ENCODE measurements at places on chromosomes 16 and 17.
A peak's percentile ranks its signal among the peaks of the same experiment; 100 is the strongest.

DNA sequence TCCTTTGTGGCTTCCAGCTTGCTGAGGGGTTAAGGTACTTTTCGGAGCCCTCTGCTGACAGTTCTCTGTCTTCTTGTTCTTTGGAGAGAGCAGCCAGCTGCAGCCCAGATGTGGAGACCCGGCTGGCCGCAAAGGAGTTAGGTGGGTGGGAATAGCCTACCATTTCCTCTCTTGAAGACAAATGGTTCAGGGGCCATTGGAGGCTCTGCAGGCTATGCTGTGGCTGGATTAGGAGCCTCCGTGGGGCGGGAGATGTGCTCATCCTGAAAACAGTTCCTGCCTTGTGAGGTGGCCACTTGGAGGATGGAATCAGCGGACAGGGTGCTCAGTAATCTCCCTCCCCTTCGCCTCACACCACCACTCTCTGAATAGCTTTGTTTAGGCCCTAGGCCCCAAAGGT is 30.3 kb downstream of the MEOX1 start:
- DNase-seq = no peak

DNA sequence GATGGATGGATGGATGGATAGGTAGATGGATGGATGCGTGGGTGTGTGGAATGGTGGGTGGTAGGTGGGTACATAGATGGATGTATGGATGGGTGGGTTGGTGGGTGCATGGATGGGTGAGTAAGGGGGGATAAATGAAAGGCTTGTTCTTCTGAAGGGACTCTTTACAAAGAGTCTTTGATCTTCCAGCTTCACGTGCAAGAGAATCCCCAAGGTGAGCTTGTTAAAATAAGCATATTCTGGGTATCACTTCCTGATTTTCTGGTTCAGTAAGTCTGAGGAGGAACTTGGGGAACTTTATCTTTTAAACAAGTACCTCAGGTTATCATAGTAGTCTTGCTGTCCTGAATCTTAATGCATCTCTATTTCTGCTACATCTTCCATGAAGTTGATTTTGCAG is 639.1 kb downstream of the MAF start:
- DNase-seq = no peak

GRCh38 chr17:2688351-2689342 is 22.9 kb downstream of the CLUH start:
- no peak for DNase-seq

GRCh38 chr17:39213852-39214251 is 11.9 kb downstream of the STAC2 start:
- DNase-seq = no peak

- no peak for DNase-seq
These were observed at the start of gene MT1G for GRCh38 chr16:56667581-56668571. TSS of gene MT1G (minus strand) at chr16:56668065. CDS start at chr16:56667993, 72 bp downstream.

DNA sequence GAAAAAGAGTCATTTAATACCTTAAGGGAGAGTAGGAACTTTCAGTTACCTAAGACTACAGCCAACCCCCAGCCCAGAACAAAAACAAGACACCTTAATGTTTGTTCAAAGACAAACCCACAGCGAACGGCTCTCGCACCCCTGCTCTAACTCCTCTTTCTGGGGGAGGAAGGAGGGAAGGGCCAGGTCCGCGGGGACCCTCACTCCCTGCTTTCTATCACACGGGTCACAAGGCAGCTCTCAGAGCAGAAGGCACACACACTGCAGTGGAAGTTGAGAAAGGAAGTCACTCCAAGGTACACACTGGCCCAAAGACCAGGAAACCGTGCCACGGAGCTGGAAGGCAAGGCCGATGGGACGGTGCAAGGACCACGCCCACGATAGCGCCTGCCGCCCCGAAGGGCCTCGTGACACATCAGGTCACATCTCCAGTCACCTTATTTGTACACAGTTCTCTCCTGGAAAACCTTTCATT is 10.0 kb downstream of the LITAFD start:
- DNase-seq = no peak

GRCh38 chr17:1865252-1866037 is 35.6 kb downstream of the RPA1 start:
- peak; percentile 16 for DNase-seq

Measured in SHP77 (cell line).